AG04450 (cell line): ENCODE measurements at places on chromosomes 7 and 10. TPM values are rescaled to one million over a fixed set of nuclear protein-coding genes. Genes with fewer than 3 reads are reported as not detected.
A peak's percentile ranks its signal among the peaks of the same experiment; 100 is the strongest.

DNA sequence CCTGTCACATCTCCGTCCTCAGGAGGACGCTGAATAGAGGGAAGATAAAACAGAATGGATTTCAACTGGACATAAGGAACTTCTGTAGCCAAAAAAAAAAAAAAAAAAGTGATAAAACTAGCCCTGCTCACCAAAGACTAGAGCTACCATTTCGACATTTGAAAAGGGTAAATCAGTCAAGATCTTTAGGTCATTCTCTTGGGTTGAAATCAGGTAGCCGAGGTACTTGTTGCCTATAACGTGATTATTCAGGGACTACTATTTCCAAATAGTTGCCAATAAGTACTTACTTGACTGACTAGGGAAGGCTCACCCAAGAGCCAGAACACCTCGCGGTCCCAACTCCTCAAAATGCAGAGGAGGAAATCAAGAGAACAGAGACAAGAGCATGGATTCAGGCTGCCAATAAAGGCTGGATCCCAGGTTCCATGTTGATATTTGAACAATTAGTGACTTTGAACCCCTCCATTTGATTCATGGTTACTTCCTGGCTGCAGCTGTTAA lies 2.0 kb downstream of the RHEB start:
- no peak for DNase-seq

DNA sequence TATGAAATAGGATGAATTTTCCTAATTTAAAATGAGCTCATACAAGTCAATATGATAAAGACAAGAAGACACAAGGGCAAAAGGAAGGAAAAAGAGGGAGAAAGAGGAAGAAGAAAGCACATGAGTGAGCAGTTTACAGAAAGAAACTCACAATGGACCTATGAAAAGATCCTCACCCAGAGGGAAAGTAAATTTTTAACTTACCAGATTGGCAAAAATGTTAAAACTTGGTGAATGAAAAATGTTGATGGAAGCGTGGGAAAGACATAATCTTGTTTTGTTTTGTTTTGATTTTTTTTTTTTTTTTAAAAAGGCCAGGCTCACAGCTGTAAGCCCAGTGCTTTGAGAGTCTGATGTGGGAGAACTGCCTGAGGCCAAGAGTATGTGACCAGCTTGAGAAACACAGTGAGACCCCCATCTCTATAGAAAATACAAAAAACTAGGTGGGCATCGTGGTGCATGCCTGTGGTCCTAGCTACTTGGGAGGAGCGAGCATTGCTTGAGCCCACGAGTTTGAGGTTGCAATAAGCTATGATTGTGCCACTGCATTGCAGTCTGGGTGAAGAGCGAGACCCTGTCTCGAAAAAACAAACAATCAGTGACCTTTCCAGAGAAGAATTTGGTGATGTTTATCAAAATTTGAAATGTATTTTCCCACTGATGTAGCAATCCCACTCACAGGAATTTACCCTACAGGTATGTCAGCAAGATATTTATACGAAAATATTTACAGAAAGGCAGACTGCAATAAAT lies 152.9 kb upstream of the ASAH2 start:
- no peak for DNase-seq

GRCh38 chr10:48932831-48933664 lies 6.6 kb downstream of the LRRC18 start:
- DNase-seq = no peak

DNA sequence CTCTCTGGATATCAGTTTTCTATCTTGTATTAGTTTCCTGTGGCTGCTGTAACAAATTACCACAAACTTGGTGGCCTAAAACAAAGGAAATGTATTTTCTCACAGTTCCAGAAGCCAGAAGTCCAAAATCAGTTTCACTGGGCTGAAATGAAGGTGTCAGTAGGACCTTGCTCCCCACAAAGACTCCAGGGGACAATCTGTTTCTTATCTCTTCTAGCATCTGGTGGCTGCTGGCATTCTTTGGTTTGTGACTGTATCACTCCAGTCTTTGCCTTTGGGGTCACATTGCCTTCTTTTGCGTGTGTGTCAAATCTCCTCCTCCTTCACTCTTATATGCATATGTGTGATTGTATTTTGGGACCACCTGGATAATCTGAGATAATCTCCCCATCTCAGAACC lies 153.0 kb upstream of the PRPS1L1 start:
- DNase-seq = no peak

GRCh38 chr7:16918288-16918895 lies 36.6 kb upstream of the AGR3 start:
- DNase-seq = peak; percentile 18

DNA sequence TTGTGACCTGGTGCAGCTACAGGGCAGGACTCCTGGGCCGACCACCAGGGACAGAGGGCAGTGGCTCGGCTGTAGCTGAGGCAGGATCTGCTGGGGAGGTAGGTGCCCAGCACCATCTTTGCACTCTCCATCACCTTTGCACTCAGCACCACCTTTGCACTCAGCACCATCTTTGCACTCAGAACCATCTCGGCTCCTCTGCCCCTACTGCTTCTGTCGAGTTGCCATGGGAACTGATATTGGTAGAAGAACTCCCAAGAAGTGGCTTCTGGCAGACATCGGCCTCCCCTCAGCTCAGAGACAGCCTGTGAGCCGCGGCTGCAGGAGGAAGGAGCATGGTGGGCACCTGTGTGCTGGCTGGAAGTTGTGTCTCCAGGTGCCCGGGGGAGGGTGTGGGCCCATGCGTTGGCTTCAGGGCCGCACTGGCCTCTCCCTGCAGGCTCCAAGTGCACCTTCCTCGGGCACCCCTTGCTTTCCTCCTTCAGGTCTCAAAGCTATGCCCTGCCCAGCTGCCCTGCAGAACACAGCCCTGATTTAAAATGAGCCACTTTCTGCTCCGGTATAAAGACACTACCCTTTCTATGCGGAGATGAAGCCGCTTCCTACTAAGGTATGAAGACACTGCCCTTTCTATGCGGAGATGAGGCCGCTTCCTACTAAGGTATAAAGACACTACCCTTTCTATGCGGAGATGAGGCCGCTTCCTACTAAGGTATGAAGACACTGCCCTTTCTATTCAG lies 514.5 kb downstream of the PTPRN2 start:
- no peak for DNase-seq

- DNase-seq = no peak
Observed at GRCh38 chr7:1812509-1813393, 142.7 kb downstream of the ELFN1 start.

- DNase-seq = no peak
Observed at GRCh38 chr10:50506861-50507573, 116.7 kb downstream of the SGMS1 start.

DNA sequence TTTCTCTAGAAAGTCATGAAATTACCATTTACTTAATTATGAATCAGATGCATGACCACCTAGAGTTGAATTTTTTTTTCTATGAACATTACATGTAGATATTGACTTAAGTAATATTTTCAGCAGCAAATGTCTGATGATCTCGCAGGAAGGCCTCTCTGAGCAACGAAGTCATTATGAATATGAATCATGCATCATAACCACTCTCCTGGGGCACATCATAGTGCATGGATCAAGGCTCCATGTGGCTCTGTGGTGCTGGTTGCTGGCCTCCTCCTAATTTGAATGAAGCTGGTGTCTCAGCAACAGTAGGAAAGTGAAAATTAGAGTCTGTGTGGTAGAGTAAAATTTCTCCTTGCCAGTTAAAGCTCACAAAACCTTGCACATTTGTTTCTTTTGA lies 121.4 kb upstream of the INHBA start:
- no peak for DNase-seq

DNA sequence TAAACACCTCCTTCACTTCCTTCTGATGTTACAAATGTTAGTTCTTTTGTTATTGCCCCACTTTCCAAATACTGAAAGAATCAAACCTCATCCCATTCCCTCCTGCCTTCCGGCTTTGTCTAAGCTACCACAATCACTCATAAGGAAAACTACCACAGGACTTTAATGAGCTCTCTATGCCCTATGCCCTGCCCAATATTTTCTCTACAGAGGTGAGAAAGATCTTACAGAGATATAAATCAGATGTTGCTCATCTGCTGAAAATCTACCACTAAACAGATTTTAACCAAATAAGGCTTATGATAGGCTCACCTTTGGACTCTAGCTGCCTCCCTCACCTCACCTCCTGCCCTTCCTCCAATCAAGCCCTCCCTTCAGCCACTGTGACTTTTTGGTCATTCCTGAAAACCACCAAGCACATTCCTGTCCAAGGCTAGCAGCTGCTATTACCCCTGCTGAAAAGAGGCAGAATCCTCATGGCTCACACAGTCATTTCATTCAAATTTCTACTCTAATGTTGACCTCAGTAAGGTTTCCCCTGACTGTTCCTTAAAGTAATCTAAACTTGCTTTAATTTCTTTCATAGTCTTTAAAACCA lies 7.7 kb downstream of the ZNF33B start:
- no peak for DNase-seq

Gene LIPF
- polyA plus RNA-seq = not detected in 2 replicates

Gene CLEC5A
- not detected in 2 replicates for polyA plus RNA-seq

Gene LIPN
- polyA plus RNA-seq = not detected in 2 replicates

Gene PNLIPRP3
- not detected in 2 replicates for polyA plus RNA-seq

Gene SH2D4B
- not detected in 2 replicates for polyA plus RNA-seq

Gene ZNF503
- 2.5 and 3.3 TPM in 2 replicates for polyA plus RNA-seq

Gene ACSL5
- 1.8 and 2.0 TPM in 2 replicates for polyA plus RNA-seq

Gene NDUFB2
- polyA plus RNA-seq = 195 and 218 TPM in 2 replicates

Gene CC2D2B
- not detected in 2 replicates for polyA plus RNA-seq

Gene UTF1
- polyA plus RNA-seq = not detected in 2 replicates

Gene GPR22
- polyA plus RNA-seq = not detected in 2 replicates
